ENCODE measurements at places on chromosomes 1 and 21. TPM values are rescaled to one million over a fixed set of nuclear protein-coding genes. Genes with fewer than 3 reads are reported as not detected.

Gene TMEM82
- 0.97 TPM for total RNA-seq

Gene CCDC185
- total RNA-seq, result not detected

Gene S100B
- total RNA-seq, result not detected

Gene GLUL
- 827 TPM for total RNA-seq

Gene CD1E
- total RNA-seq, result not detected

Gene CLCA2
- total RNA-seq, result not detected

Gene LAPTM5
- 0.34 TPM for total RNA-seq

Gene TRABD2B
- not detected for total RNA-seq

Gene TNFRSF9
- total RNA-seq, result 0.07 TPM

Gene EVA1B
- 6.6 TPM for total RNA-seq

Gene AKR7A3
- 0.15 TPM for total RNA-seq

Gene GBP7
- total RNA-seq, result not detected

Gene TNFRSF8
- not detected for total RNA-seq

Gene FAM78B
- total RNA-seq, result 0.31 TPM

Gene NPHS2
- not detected for total RNA-seq

Gene CFAP141
- total RNA-seq, result not detected

Gene TBX19
- total RNA-seq, result 0.31 TPM

Gene CCDC17
- total RNA-seq, result 1.5 TPM

Gene AADACL3
- total RNA-seq, result not detected

Gene TTC34
- total RNA-seq, result 0.07 TPM

- DNase-seq, result no peak
These were observed 546 bp downstream of the POU2F1 start for GRCh38 chr1:167221126-167221737.

DNA sequence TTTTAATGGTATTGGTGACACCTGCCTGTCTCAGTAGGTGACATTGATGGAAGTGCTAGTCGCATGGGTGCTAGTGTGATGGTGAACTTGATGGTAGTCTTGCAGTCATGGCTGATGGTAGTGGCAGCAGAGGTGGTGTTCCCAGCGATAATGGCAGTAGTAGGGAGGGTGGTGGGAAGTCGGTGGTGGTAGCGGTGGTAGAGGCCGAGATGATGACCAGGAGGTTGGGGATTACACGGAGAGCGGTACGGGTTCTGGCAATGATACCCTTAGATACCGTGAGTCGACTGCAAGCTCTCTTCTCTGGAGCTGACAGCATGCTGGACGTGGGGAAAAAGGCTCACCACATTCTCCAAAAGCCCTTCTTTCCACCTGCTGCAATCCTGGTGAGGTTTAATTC, 99.4 kb upstream of the SLC2A1 start:
- DNase-seq, result no peak

- no peak for DNase-seq
These were observed 113.1 kb downstream of the KCNJ6 start for GRCh38 chr21:37803101-37803651.

- no peak for DNase-seq
These were observed 58.6 kb downstream of the ADARB1 start for GRCh38 chr21:45132841-45133573.

- DNase-seq, result no peak
These were observed 228.9 kb downstream of the KIF26B start for GRCh38 chr1:245383396-245384330.

- no peak for DNase-seq
These were observed 18.1 kb upstream of the C2CD2 start for GRCh38 chr21:41971891-41972290.

- no peak for DNase-seq
These were observed 49.1 kb upstream of the LAPTM5 start for GRCh38 chr1:30806381-30807317.

- no peak for DNase-seq
These were observed 145.1 kb upstream of the SMYD2 start for GRCh38 chr1:214135886-214136285.

DNA sequence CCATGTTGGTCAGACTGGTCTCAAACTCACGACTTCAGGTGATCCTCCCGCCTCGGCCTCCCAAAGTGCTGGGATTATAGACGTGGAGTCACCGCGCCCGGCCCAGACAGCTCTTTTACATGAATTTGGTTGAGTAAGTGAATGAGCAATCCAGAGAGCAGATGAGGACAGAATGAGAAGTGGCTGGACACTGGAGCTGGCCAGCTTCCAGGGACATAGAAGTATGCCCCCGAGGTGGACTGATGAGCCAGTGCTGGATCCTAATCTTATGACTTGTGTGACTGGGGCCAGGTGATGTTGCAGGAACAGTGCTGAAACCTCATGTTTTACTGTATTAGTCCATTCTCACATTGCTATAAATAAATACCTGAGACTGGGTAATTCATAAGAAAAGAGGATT, 35.9 kb upstream of the KANK4 start:
- DNase-seq, result no peak

GRCh38 chr1:29960156-29960755, 723.9 kb downstream of the PTPRU start:
- DNase-seq, result no peak

GRCh38 chr1:110490791-110491451, 28.1 kb downstream of the KCNA10 start:
- no peak for DNase-seq

- no peak for DNase-seq
These were observed 12.8 kb downstream of the ZNF362 start for GRCh38 chr1:33268927-33269610.

DNA sequence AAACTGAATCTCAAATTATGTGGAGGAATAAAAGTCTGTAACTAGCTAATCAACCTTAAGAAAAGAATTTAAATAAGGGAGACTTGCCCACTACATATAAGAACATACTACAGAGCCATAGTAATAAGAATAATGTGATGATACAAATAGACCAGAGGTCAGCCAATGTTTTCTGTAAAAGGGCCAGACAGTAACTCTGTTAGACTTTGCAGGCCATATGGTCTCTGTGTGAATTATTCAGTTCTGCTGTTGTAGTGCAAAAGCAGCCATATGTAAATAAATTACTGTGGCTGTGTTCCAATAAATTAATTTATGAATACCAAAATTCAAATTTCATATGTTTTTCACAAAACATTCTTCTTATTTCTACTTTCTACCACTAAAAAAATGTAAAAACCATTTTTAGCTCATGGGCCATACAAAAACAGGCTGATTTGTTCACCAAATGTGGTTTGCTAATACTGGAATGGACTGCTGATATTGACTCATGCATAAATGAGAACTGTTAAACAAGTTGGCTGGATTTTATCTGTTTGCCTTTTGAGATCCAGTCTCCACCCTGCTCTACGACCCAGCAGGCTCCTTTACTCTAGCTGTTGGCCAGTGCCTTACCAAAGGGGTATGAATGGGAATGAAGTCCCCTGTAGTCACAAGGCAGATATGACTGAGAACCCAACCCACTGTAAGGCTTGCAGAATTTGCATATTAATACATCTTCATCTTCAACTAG, 98.2 kb upstream of the ZNHIT6 start:
- DNase-seq, result no peak

- no peak for DNase-seq
These were observed 14.7 kb upstream of the HMGB4 start for GRCh38 chr1:33849211-33849610.

DNA sequence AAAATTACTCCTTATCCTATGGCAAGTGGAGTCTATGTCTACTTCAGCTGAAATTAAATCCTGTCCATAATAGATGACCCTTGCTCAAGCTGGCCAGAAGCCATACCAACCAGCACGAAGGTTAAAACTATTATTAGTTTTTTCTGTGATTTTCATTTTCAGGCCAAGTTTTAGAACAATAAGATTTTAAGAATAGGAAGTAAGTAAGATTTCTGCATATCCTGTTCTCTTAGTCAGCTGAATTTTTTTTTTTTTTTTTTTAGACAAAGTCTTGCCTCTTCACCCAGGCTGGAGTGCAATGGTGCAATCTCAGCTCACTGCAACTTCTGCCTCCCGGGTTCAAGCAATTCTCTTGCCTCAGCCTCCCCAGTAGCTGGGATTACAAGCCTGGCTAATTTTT, 6.1 kb upstream of the RBP7 start:
- no peak for DNase-seq

- peak; percentile 67 for DNase-seq
These were observed 166.2 kb downstream of the TOMM20 start for GRCh38 chr1:234962340-234962989.

GRCh38 chr1:197173571-197174507, 27.4 kb upstream of the ASPM start:
- peak; percentile 91 for DNase-seq

DNA sequence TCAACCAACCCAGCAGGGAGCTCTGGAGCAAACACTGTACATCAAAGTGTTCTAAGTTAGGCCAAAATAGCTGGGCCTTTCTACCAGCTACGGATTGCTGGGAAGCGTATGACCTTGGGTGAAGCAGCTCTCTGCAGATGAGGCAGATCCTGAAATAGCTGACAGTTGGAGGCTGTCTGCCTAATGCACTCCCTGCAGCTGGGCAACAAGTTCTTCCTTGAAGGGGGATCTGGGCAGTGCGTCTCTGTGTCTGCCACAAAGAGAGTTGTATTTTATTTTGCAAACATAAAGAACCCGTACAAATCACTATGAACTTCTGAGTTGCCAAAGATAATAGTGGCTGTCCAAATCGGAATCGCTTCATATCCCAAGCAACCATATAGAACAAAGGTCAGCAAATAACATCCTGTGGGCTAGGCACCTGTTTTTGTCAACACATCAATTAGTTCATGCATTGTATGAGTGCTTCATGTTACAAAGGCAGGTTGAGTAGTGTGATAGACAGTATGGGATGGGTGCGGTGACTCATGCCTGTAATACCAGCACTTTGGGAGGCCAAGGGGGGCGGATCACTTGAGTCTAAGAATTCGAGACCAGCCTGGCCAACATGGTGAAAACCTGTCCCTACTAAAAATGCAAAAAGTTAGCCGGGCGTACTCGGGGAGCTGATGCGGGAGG, 29.1 kb upstream of the KLF17 start:
- DNase-seq, result peak; percentile 13

- DNase-seq, result no peak
These were observed 1.5 kb upstream of the RPTN start for GRCh38 chr1:152160576-152160975.

DNA sequence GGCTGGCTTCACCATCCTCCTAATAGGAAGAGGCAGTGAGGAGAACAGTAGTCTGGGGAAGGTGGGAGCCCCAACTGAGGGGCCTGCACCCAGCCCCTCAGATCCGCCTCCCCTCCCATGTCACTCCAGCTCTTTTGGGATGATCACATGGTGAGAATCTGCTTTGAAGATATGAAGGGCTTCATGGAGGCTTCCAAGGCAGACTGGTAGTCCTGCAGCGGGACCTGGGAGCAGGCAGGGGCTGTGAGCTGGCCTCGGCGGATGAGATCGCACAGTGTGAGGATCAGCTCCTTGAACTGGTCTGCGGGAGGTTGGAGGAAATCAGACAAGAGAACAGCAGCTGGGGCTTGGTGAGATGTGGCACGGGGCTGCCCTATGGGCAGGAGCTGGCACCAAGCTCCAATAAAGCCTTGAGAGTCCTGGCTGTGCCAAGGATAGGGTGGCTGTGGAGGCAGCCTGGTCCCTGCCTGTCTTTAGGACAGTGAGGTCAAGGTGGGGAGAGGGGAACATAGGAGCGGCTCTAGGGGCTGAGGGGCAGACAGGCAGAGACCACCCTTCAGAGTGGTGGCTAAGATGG, 12.3 kb upstream of the SRSF4 start:
- no peak for DNase-seq

GRCh38 chr1:22971611-22972405, 858 bp downstream of the LACTBL1 start:
- DNase-seq, result no peak

- no peak for DNase-seq
These were observed 21.5 kb downstream of the TUT4 start for GRCh38 chr1:52531249-52531872.

- no peak for DNase-seq
These were observed 50.7 kb upstream of the ST6GALNAC3 start for GRCh38 chr1:76023669-76024435.

GRCh38 chr21:25809013-25809412, 74.2 kb downstream of the GABPA start:
- DNase-seq, result no peak

Data from HepG2 (cell line).